Stimulated activated CD4-positive, alpha-beta T cell treated with anti-CD3 and anti-CD28 coated beads, Interleukin-15, amount 100 ng/mL, for 1 hour (primary cell): ENCODE measurements at places on chromosomes 12 and 14.

GRCh38 chr14:54003064-54003463 lies 46.4 kb upstream of the BMP4 start:
- no peak for DNase-seq

DNA sequence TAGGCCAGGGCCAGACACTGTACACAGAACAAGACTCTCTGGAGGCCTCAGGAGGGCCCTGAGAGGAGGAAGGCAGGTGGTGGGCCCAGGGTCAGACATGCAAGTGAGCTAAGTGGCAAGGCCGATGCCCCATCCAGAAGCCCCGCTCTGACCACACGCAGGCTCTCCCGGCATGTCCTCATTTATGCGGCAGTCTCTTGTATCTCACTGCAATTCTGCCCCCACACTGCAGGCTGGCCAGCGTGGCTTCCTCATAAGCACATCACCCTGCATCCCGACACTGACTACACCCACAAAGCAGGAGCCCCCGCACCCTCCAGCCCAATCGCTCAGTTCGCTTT lies 17.5 kb downstream of the SSH1 start:
- no peak for DNase-seq

DNA sequence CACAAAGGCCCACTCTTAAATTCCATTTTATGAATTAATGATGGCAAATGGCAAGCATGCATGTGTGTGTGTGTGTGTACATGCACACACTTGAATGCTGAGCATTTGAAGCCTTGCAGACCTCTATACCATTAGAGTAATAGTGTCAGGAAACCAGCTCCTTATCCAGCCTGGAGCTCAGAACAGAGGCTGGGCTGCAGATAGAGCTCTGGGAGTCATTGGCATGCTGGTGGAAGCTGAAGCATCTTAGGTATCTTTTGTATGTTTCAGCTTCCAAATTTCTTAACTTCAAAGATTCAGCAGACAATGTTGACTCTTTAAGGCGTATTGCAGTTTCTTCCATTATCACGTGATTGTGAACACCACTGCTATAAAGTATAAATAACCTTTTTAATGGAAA lies 192.9 kb upstream of the ARHGAP5 start:
- DNase-seq: no peak

GRCh38 chr12:71688961-71689570 lies 3.2 kb downstream of the TMEM19 start:
- no peak for DNase-seq

DNA sequence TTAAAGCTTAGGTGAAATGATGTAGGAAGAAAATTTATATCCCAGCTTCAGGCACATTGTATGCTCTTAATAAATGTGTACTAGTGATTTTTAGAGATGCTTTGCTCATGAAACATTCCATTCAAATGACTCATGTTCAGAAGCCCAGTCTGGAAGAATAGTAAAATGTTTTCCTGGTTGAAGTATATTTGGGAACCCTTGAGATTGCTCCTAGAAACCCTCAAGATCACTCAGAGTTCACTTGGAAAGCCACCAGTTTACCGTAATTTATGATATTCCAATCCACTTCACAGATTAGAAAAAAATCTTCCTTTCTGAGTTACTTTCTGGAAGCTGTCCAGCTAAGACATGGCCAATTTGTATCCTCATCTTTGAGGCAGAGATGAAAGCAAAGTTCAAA lies 186.4 kb downstream of the SYT10 start:
- no peak for DNase-seq

- no peak for DNase-seq
These were observed 7.1 kb downstream of the MAP3K12 start for GRCh38 chr12:53492188-53492587.

DNA sequence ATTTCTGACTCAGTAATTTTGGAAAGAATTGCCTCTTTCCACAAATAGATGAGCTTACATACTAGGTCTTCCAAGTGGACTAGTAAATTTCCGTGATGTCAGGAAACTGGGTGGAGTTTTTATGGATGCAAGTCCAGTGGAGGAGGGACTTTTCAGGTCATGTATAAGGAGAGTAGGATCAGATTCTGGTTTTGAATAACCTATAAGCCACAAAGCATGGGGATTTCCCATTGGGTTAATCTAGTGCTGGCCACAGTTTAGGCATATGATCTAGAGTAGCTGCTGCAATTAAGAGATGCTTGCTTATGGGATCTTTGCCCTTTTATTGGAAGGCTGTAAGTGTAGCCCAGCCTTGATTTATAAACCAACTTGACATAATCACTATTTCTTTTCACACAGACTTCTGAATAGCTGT lies 33.8 kb downstream of the STK38L start:
- DNase-seq: no peak

DNA sequence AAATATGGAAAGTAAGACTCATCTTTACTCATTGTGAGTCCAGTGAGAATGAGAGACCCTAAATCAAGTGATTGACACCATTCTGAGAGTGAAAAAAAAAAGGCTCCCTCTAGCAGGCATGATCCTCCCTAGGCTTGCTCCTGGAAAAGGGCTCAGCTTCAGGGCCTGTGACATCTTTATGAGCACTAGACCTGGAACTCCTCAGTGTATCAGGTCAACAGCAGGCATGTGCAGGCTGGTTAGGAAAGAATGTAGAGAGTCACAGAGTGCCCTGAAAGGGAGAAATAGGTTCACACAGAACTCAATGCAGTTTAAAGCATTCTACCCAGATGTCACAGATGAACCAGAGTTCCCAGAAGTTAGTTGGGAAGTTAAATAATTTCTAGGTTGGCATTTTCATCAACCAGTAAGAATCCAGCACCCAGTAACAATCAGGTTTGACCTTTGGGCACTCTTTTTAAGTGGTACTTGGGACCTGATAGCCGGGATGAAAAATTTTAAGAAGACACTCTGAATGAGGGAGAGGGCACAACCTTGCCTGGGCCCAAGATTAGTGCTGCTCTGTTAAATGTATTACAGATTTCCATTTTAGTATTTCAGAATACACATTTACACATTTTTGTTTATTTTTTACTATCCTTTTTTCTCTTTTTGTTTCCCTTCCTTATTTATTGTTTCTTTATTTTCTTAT lies 828.8 kb downstream of the C12orf50 start:
- no peak for DNase-seq

DNA sequence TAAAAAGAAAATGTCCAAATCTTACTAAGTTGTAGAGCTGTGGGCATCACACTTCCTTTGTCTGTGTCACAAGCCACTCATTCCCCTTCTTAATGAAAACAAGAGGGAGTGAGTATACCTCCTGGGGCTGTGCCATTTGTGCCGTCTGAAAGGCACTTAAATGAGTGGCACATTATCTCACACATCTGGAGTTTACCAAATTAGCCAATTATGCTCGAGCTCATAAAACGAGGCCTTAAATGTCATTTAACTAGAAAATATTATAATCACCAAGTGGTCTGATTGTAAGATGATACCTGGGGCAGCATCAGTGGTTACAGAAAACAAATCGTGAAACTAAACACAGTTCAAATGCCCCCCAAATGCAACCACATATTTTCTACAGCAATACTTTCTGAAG lies 146.1 kb downstream of the PAX9 start:
- DNase-seq: no peak

DNA sequence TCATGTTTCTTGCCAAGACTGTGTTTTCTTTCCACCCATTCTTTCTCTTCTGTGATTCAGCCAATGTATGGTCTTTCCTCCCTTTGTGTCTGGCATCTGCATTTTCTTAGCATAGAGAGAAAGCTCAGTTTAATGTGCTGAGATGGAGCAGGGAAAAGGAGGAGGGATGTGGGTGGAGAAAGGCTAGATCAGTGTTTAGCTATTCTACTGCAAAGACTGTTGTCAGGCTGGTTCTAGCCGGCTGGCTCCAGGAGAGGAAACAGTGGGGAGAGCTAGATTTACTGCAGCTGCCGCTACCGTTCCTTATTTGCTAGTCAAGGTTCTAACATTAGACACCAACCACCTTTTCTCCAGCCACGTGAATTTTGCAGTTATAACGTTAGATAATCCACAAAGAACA lies 5.2 kb upstream of the RIMKLB start:
- DNase-seq: no peak

- no peak for DNase-seq
These were observed 380.8 kb downstream of the EGLN3 start for GRCh38 chr14:33569821-33570687.

DNA sequence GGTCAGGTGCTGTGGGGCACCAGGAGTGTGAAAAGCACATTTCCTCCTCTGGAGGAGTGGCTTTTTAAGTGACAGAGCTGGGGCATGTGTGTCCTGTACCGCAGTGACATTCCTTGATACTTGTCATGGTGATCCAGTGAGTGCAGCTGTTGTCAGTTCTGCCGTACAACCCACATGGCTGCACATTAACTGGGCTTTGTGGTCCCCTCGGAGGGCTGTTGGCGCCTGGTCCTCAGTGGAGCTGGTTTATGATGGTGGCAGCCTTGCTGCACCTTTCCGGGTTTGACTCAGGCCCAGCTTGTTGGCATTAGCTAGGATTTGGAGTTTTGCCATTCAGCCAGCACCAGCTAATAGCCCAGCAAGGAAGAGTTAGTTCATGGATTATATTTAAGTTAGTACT lies 77.0 kb downstream of the SLC25A47 start:
- DNase-seq: no peak

DNA sequence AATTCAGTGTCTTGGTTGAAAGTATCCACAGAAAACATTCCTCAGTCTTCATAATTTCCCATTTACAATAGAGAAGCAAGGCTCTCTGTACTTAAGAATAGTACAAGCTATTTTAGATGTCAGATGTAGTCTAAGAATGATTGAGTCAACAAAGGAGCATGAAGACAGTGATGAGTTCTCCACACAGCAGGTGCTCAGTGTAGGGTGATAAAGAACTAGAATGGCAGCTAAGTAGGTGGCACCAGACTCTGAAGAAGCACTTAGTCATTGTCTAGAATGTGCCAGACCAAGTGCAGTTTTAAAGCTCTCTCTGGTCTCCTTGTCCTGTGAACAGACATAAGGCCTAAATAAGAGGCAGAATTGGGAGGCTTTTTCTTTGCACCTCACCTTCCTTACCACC lies 504.6 kb downstream of the NRXN3 start:
- DNase-seq: no peak

DNA sequence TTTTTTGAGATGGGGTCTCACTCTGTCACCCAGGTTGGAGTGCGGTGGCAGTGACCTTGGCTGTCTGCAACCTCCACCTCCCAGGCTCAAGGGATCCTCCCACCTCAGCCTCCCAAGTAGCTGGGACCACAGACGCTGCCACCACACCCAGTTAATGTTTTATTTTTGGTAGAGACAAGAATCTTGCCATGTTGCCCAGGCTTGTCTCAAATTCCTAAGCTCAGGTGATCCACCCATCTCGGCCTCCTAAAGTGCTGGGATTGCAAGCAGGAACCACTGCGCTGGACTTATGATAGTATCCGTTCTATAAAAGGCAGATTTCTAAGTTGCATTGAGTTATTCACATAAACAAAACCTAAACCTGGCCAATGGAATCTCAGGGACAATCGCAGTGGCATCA lies 321.1 kb upstream of the PRICKLE1 start:
- no peak for DNase-seq

DNA sequence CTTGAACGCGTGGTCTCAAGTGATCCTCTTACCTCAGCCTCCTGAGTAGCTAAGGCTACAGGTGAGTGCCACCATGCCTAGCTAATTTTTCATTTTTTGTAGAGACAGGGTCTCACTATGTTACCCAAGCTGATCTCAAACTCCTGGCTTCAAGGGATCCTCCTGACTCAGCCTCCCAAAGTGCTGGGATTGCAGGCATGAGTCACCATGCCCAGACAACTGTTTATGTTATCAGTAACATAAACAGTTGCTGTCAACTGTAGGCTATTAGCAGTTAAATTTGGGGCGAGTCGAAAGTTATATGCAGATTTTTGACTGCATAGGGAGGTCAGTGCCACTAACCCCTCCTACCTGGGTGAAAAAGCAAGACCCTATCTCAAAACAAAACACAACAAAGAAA lies 26.2 kb upstream of the LRRK2 start:
- no peak for DNase-seq

- no peak for DNase-seq
These were observed 51.4 kb downstream of the HMGA2 start for GRCh38 chr12:65875640-65876071.

GRCh38 chr12:29737644-29738043 lies 46.1 kb downstream of the TMTC1 start:
- no peak for DNase-seq

DNA sequence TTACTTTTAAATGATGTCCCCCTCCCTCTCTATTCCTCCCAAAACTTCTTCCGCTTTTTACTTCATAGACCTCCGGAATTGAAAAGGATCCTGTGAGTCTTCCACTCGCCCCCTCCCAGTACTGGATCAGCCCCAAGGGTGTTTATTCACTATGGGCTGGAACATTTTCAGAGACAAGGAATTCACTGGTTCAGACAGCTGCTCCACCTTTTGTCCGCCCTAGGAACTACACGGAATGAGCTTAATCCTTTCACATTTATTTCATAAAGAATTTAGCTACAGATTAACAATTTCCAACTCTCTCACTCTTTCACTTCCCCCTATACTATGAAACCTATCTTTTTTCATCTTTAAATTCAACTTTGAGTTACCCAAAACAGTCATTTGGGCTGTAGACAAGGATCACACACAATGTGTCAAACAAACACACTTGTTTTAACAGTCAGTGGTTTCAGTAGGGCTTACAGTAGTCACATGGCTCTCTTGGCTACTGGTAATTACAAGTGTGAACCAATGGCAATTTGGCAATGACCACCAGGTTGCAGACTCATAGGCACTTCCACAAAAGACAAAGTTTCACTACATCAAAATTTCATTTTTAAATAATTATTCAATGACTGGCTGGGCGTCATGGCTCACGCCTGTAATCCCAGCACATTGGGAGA lies 20.6 kb downstream of the CNIH1 start:
- DNase-seq: no peak

- no peak for DNase-seq
These were observed 252.6 kb downstream of the FOXN3 start for GRCh38 chr14:89164168-89165073.

- no peak for DNase-seq
These were observed 457.1 kb downstream of the DAD1 start for GRCh38 chr14:22131749-22132476.

GRCh38 chr12:57738661-57739237 lies at the start of gene AGAP2:
TSS of gene AGAP2 (minus strand) at chr12:57738742. CDS start at chr12:57738246, 496 bp downstream.
- no peak for DNase-seq

- no peak for DNase-seq
These were observed 5.1 kb upstream of the SPATA7 start for GRCh38 chr14:88380405-88380804.

DNA sequence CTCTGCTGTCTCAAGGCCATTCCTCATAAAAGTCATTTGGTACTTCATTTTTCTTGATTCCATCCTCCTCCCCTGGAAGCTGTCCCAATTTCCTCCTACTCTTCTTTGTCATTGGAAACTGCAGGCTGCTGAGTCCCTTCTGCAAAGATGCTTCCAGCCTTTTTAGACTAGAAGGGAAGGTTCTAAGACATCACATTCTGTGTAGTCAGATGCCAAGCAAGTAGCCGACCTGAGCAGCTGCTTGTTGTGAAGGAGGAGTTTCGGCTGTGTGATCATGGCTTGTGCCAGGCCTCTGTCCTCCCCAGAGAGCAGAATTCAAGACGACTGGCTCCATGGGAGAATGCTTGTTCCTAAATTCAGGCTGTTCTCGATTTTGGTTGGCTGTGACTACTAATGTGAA lies 8.7 kb downstream of the RFC5 start:
- no peak for DNase-seq
